ENCODE measurements at places on chromosomes 5 and 9.

- DNase-seq = no peak
These were observed 130.9 kb downstream of the CCDC192 start for GRCh38 chr5:127834094-127834531.

- DNase-seq = no peak
These were observed 2.5 kb downstream of the TGFBR1 start for GRCh38 chr9:99107421-99107820.

DNA sequence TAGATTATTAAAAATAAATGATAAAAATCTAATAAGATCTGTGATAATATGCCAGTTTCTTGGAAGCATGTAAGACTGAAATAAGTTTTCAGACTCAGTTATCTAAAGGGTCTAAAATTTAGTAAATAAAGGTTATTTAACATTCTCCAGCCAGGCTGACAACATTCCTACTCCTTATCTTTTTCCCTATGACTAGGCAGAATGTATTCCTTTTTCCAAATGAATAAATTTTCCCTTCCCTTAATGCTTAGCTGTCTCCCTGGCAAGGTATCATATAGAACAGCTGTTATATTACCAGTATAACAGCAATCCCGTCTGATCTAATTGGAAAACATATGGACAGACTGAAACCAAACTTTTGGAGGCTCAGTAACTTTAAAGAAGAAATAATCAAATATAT, 13.0 kb downstream of the MEGF9 start:
- DNase-seq = no peak

- DNase-seq = peak; percentile 30
These were observed 48.9 kb downstream of the CXXC5 start for GRCh38 chr5:139696894-139697658.

- no peak for DNase-seq
These were observed 269.6 kb downstream of the PBX3 start for GRCh38 chr9:126016579-126017290.

DNA sequence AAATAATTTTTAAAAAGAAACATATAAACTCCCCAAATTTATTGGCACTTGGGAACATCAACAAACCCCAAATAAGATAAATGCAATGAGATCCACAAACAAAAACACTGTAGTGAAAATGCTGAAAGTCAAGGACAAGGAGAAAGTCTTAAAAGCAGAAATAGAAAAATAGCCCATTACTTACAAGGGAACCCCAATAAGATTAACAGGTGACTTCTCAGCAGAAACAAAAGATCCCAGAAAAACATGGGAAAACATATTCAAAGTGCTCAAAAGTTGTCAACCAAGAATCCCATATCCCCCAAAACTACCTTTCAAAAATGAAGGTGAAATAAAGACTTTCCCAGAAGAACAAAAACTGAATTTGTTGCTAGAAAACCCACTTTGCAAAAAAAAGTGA, 40.0 kb downstream of the FANCC start:
- DNase-seq = no peak

- peak; percentile 6 for DNase-seq
These were observed 373.6 kb downstream of the ADGRV1 start for GRCh38 chr5:90932052-90932699.

- DNase-seq = no peak
These were observed 410.8 kb downstream of the CETN3 start for GRCh38 chr5:89998519-89999305.

GRCh38 chr9:81096625-81097024, 592.7 kb downstream of the TLE1 start:
- DNase-seq = no peak

- DNase-seq = peak; percentile 72
These were observed 18.2 kb upstream of the DCP2 start for GRCh38 chr5:112958093-112959088.

GRCh38 chr9:18314316-18314715, 159.6 kb upstream of the ADAMTSL1 start:
- no peak for DNase-seq

GRCh38 chr5:95759634-95760033, 28.5 kb downstream of the RHOBTB3 start:
- no peak for DNase-seq

- DNase-seq = no peak
These were observed 37.5 kb upstream of the PTGS1 start for GRCh38 chr9:122333169-122333808.

- no peak for DNase-seq
These were observed 59.6 kb downstream of the TSTD2 start for GRCh38 chr9:97573482-97574073.

GRCh38 chr5:67795781-67796477, 419.6 kb upstream of the PIK3R1 start:
- no peak for DNase-seq

GRCh38 chr9:87853876-87854579, 28.6 kb upstream of the SPATA31E1 start:
- DNase-seq = no peak

- no peak for DNase-seq
These were observed 103.8 kb upstream of the SLC1A3 start for GRCh38 chr5:36502608-36503007.

DNA sequence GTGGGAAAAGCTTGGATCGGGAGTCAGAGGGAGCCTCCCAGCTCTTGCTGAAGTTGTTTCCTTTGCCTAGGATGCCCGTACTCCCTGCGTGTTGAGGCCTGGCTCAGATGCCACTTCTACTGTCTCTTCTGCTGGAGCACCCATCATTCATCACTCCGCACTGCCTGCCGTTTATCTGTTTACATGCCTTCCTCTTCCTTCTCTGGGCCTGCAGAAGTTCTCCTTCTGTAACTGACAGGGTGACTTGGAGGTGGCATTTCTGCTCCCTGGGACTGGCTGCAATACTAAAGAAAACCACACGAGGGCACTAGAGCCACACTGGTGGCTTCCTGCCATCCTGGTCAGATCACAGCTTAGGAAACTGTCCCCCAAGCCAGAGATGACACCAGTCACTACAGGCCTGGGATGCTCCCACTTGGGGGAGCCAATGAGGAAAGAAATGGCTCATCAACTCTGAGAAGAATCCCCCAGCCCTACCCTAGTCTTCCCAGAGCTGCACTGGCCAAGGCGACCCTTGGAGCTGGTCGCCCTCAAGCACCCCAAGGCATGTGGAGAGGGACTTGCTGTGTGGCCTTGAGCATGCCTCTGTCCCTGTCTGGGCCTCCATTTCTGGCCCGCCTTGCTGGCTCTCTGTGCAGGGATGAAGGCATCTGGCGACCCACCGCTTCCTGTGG, 9.7 kb upstream of the SLC25A51 start:
- no peak for DNase-seq

GRCh38 chr5:145027286-145027685, 807.9 kb downstream of the PRELID2 start:
- no peak for DNase-seq

DNA sequence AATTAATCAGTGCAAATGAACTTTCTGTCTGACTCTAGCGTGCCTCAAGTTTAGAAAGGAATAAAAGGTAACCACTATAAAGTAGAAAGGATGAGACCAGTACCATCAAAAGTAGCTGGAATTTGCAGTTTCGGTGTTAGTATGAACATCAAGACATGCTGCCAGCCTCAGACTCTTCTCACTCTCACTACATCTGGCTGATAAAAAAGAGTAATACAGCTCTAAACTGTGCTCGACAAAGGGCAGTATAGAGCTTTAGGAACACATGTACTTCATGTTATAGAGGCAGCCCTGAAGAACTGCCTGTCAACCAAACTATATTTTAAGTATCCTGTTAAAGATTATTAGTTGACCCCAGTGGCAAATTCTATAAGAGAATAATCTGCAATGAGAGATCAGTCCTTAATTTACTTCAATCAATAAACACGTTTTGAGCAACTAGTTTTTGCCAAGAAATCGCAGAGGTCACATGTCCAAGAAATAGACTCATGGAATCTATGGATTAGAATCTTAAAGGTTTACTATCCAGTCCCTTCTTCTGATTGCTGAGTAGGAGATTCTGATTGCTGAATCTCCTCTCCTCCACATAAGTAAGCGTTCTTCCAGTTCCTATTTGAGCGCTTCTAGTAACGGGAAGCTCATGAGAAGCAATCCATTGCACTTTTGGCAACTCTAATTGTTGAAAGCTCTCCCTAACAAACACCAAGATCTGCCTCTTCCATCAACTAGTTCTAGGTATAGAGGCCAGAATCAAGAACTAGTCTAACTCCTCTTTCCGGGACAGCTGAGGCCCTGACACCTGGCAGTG, 941 bp downstream of the XPA start:
- no peak for DNase-seq

DNA sequence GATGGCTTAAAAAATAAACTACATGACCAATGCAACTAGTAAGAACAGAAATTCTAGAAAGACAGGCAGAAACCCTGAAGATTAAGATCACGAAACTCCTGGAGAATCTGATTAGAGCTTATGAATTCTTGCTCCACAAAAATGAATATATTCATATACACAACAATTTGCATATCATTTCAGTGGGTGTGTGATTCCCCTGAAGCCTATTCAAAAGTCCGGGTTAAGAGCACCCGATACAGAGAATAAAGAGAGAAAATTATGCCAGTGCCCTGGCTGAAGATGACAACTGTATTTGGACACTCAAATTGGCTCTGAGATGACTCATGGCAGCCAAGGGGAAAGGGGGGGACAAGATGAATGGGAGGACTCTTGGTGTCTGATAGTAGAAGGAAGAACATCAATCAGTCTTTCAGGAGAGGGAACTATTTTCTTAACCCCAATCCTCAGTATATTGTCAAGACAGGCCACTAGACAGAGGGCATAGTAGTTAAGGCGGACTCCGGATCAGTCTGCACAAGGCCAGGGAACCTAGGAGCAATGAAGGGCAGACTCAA, 6.0 kb downstream of the TMOD1 start:
- DNase-seq = no peak

DNA sequence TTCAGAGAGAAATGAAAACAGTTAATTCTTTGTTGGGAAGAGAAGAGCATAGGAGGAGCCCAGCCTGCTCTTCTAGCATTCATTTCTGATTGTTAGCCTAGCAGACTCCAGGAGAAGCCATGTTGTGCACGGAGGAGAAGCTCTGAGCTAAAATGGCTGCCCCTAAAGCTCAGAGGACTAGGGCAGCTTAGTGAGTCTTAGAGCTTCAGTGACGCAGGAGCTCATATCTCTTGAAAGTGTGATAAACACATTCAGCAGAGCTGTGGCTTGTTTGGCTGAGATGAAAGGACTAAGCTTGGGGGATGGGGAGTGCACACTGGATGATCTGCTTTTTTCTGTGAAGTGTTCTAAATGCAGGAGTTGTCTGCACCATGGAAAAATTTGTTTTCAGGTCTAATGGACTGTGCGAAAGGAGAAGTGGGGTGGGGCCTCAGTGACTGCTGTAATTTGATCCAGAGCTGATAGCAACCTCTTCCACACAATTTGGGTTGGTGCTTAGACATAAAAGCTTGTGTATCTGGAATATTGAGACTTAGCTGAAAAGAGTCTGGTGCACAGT, 58.5 kb downstream of the ZNF462 start:
- peak; percentile 3 for DNase-seq

GRCh38 chr5:80161165-80161564, 94.7 kb downstream of the SERINC5 start:
- DNase-seq = no peak

GRCh38 chr5:158700231-158701006, 399.3 kb downstream of the EBF1 start:
- DNase-seq = no peak

DNA sequence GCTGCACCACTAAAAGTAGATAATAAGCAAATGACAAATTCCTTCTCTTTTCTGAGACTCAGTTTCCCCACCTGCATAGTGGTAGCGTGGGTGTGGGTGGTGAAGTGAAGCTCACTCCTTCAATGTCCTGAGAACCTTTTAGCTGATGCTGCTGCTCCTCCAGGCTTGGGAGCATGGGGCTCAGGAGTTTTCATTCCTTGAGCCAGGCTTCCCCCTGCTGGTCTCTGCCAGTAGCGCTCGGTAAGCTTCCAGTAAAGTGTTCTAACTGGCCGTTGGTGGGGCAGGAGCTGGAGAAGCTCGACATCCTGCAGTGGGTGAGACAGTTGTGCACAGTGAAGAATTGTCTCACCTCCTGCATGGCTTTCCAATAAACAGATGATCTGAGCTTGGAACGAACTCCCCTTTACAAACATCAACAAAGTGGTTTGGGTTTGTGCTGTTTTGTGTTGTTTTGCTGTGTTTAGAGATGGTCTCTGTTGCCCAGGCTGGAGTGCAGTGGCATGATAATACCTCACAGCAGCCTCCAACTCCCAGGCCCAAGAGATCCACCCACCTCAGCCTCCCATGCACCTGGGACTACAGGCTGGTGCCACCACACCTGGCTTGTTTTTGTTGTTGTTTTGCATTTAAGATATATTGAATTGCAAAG, 34.6 kb downstream of the SPARC start:
- no peak for DNase-seq

DNA sequence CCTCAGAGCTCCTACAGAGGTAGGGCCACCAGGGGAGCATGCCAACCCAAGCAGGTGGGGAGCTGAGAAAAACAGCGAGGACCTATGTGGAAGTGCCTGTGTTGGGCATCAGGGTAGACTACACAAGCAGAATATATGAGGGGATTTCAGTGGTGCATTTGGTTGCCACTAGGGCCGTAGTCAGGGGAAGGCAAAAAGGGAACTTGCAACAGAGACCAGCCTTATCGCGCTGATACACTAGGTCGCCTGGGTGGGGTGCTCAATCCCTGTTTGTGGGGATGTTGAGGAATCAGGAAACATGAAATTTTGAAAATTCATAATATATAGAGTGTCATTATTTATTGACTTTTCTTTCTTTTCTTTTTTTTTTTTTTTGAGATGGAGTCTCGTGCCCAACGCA, 370.9 kb upstream of the PRR16 start:
- DNase-seq = no peak

DNA sequence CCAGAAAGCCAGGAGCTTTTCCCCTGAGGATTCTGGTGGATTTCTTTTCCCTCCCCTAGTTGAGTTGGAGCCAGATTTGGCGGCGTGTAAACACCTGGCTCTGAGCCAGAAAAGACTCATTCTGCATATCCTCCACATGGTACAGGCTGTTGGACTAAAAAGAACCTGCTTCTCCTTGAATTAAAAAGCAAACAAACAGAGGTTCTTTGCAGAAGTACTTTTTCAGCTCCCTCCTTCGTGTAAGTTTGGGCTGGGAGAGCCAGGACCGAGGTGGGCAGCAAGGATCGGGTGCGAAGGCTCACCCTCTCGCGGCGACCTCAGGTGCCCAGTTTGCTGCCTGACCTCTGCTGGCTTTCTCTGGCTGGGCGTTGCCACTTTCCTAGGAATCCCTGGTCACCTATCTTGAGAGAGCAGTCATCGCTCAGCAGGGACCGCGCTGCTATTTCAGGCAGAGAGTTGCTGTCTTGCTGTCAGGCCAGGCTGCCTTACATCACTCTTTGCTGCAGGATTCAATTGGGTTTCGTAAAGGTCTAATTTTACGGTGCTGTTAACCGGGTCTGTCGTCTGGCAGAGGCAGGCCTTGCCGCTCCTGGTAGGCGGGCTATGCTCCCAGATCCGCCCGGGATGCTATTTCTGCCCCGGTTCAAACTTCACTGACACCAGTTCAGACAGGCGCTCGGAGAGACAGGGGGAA, 3.2 kb downstream of the PAPPA start:
- peak; percentile 6 for DNase-seq

DNA sequence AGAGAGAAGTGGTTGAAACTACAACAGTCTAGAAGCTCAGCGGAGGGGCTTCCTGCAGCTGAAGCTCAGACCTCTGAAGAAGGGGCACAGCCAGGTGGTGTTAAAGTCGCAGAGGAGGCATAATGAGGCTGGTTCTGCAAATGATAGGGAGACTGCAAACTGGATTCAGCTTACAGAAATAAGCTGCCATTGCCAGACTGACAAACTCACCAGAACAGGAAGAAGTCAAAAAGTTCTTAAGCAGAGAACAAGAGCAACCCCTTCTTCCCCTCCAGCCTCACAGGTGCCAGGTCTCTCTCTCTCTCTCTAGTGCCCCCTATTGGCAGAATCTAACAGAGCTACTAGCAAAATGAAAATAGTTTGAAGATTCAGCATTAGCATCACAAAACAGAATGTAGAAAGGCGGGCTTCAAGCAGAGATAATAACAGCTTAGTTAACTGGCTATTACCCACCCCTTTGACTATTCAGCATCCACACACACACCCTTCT, 76.7 kb downstream of the GRAMD2B start:
- no peak for DNase-seq
